Dermis microvascular lymphatic vessel endothelial cell (primary cell): ENCODE measurements at places on chromosomes 13 and 19.

GRCh38 chr13:21208652-21209154, 32.2 kb downstream of the MRPL57 start:
- DNase-seq = no peak

DNA sequence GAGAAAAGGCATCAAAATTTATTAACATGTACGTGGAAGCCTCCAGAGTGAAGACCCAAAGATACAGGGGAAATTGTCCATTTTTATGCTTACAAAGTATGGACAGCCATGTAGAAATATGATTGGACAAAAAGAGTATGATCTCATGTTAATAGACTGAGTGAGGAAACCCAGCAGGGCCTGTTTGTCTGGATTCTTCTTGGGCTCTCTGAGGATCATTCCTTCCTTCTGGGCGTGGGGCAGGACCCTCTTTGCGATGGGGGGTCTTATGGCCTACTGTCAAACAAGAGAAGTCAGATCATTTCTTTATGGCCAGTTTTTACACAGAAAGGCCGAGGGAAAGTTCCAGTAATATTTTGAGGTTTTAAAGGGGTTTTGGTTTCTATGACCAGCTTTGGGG, 110.8 kb downstream of the ESD start:
- DNase-seq = no peak

DNA sequence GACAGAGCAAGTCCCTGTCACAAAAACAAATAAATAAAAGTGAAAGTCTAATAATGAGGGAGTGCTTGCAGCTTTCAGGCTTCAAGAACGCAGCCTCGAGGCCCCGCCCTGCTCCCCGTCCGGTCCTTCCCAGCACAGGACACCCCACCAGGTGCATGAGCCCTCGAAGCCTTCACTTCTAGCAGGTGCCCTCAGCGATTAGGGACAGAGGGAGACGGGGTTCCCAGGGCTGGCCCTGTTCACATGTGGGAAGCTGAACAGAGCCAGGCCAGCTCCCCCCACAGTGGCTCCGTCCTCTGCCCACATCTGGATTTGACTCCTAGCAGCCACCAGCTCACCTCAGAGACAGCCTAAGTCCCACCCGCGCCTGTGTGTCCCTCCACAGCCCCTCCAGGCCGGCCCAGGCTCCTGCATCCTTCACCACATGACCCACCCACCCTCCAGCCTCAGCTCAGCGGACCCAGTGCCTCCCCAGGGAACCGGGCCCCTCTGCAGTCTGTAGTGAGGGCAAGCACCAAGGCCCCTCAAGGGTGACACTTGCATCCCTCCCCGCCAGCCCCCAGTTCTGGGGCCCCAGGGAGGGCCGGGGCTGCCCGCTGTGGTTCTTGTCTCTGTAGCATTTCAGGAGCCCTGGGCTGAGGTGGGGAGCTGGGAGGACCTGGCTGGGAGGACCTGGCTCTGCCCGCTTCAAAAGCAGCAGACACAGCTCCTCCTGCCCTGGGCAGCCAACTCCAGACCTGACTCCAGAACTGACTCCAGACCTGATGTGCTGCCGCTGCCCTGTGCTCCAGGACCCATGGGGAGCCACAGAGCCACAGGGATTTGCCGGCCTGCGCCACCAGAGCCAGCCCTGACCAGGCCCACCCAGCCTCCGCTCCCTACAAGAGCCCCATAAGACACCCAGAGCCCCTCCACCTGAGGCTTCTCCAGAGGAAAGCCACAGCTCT, 27.2 kb downstream of the GPX4 start:
- DNase-seq = no peak

GRCh38 chr13:76903544-76904162, 17.4 kb upstream of the KCTD12 start:
- DNase-seq = peak; percentile 84

- no peak for DNase-seq
These were observed 60.8 kb upstream of the IPO5 start for GRCh38 chr13:97892717-97893116.

DNA sequence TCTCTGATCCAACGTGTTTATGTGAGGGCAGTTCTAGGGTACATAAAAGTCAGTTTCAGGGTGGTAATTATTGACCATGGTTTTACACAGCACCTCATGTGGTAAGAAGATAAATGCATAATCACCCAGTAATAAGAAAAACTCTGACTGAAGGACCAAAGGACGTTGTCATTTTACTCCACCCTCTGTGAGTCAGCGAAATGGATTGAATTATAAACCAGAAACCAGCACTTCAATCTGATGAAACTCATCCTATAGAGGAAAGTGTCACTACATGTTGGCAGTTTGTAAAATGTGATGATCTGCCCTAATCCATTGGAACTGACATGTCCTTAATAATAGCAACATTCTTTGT, 406.8 kb downstream of the KLF5 start:
- DNase-seq = no peak

GRCh38 chr13:28041031-28041461, 52.6 kb upstream of the URAD start:
- peak; percentile 44 for DNase-seq

DNA sequence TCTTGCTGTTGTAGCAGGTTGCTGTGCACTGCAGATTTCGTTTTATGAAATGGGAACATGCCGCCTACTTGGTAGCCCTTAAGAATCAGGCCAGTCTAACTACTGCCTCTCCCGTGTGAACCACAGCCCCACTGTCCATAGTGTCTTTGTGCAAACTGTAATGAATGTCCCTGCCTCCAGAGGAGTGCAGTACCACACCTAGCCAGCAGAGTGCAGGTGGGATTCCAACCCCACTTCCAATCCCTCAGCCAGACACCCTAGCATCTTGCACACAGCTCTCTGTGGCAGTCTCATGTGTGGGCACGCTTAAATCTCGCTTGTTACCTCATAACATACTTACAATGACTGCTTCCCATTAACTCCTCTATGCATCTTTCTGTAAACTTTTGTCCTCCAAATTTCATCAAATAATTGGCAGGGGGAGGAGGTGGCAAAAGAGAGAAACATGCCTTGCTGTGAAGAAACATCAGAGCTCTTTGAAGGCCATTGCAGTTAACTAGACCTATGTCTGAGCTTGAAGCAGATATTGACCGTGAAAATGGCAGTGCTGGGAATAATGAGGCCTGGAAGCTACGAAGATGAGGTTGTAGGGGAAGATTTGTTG, 47.2 kb downstream of the ZAR1L start:
- DNase-seq = no peak

DNA sequence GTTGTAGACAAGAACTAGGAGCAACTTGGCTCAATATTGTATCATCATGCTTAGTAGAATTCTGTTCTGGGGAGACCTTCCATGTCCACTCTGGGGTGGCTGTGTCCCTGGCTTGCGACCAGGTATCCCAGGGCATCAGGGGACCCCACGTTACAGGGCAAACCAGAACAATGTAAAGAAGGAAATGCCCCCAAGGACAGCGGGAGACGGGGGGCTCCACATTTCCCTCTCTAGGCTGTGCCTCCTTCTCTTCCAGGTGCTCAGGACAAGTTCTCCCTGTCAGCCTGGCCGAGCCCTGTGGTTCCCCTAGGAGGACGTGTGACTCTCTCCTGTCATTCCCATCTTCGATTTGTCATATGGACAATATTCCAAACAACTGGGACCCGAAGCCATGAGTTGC, 30.8 kb downstream of the LAIR2 start:
- DNase-seq = no peak

GRCh38 chr13:100738176-100738855, 63.7 kb upstream of the TMTC4 start:
- DNase-seq = no peak

DNA sequence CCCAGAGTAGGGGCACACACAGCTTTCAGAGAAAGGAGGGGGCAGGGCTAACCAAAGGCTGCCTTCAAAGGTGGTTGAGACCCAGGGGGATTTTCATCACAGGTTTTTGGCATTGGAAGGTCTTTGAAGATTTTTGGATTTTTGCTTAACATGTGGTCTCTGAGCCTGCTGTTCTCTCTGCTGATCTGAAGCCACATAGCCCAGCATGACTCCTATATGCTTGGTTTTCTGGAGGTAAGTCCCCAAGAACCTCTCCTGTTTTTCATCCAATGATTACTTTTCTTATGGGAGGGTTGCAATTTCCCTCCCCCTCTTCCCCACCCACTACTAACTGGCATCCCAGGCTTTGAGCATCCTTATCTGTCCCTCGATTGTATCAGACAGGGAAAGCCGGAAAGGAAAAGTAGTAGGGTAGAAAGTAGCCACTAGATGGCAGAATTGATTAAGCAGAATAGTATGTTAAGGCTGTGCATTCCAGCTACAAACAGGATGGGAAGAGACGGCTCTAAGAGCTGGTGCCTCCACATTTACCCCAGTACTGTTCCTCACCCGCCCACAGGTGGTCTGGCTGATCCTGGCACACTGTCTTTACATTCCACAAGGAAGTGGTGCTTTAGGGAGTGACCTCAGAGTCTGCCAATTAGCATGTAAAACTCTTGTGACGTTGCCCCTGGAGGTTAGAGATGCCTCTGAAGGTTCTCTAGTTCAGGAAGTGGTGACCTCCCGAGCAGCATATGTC, 218.9 kb upstream of the EDNRB start:
- DNase-seq = peak; percentile 37

DNA sequence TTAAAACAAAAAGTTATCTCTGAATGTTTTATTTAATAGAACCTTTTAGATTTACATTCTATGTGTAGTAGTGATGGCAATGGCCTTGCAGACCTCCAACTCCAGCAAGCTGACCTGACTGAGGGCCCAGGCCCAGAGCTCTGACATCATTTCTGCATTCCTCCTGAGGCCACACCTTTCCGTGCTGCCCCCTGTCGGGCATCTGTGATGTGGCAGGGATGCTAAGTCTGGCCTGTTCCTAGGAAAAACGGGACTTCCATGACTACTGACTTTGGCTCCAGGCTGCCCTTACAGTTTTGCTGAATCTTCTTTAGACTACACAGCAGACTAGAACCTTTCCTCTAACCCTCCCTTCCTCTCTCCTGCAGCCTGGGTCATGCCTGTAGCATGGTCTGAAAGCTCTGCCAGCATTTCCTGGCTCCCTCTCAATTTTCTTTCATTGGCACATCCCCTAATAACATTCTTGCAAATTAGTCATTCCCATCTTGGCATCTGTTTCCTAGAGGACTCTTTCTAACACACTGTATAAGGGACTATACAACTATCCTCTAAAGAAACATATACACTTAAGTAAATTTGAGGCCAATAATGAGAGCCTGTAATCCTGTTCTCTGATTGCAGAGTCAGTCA, 249.1 kb downstream of the GPC5 start:
- no peak for DNase-seq

GRCh38 chr13:41652735-41653361, 195.5 kb downstream of the RGCC start:
- DNase-seq = peak; percentile 69

- no peak for DNase-seq
These were observed 14.4 kb upstream of the PLEKHF1 start for GRCh38 chr19:29650772-29651387.

- no peak for DNase-seq
These were observed 379 bp upstream of the ZNF470 start for GRCh38 chr19:56566904-56567273.

DNA sequence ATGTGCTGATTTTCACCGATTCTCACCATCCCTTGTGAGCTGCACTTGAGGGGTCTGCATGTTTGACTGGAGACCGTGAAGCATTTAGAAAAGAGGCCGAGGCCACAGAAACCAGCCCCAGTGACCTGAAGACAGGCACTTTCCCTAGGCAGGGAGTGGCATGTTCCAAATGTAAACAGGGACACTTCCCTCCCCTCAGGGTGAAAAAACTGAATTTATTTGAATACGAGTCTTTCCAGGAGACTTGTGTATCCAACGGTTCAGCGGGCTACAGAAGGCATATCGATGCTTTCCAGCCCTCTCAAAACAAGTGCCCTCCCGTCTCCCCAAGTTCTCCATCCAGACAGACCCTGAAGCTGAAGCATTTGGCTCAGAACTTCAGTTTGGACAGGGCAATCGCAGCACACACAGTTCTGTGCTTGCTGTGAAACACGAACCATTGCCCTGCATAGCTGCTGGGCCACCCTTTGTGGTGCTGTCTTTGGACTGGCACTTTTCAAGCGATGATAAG, 106.1 kb downstream of the ZIC5 start:
- no peak for DNase-seq

DNA sequence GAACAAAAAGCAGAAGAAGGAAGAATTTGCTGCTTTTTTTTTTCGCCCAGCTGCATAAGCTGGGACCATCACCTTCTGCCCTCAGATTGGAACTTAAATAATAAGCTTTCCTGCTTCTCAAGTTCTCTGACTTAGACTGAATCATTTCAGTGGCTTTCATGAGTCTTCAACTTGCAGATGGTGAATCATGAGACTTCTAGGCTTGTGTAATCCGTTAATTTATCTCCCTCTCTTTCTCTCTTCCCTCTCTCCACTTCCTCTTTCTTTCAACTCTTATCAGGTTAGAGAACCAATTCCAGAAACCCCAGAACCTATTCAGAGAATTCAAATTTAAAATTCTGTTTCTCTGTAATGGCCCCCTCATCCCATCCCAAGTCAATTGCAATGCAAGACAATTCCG, 1153.7 kb downstream of the PCDH9 start:
- no peak for DNase-seq

DNA sequence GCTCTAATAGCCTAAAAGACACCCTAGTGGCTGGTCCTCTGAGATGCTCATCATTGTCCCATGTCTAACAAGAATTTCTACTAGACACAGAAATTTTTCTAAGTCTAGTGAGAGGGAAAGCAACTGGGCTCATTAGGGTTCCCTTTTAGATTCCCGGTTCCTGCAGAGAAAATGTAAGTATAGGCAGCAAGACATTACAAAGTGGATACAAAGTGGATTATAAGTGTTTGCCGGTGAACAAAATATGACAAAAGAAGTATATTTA, 20.8 kb upstream of the TMTC4 start:
- no peak for DNase-seq

- DNase-seq = no peak
These were observed 10.9 kb upstream of the SLC25A42 start for GRCh38 chr19:19052921-19053320.

DNA sequence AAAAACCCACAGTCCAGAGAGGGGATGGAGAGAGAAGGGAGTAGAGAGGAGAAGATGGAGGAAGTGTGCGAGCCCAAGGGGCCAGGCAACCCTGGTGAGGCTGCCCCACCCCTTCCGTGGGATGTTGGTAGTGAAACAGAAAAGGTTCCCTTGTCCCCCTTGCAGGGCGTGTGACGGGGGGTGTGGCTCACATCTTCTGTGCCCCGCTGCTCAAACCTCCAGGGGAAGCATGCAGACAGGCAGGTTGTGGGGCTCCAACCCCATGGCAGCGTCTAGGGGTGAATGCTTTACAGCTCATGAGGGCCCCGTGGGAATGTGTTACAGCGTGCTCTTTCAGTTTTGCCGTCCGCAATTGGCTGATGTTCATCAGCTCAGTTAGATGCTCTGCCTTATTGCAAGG, 14.7 kb upstream of the EVI5L start:
- DNase-seq = no peak

GRCh38 chr19:28290963-28291657, 921.8 kb downstream of the UQCRFS1 start:
- no peak for DNase-seq
